ENCODE measurements at places on chromosomes 4 and X.

DNA sequence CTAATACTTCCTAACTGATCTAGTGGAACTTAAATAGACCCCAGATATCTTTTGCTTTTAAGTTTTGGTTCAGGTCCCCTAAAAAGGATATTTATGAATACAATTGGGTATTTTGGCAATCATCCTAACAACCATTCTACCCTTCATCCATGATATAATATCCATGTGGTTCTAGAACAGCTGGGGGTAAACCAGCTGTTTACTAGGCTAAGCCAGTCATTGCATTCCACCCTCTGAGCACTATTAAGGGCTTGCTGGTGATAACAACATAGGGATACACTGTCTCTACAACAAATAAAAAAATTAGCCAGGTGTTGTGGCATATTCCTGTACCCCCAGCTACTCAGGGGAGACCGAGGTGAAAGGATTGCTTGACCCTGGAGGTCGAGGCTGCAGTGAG, 54.8 kb upstream of the MAPK10 start:
- DNase-seq = no peak

GRCh38 chrX:10739426-10739825, 119.0 kb upstream of the MID1 start:
- DNase-seq = no peak

GRCh38 chr4:25030277-25031076, at the start of gene LGI2:
TSS of gene LGI2 (minus strand) at chr4:25030946. CDS start at chr4:25030693, 253 bp downstream.
- DNase-seq = no peak

- DNase-seq = no peak
These were observed 481.5 kb downstream of the PACRGL start for GRCh38 chr4:21181716-21182115.

- DNase-seq = no peak
These were observed 14.4 kb upstream of the NMU start for GRCh38 chr4:55650483-55650882.

DNA sequence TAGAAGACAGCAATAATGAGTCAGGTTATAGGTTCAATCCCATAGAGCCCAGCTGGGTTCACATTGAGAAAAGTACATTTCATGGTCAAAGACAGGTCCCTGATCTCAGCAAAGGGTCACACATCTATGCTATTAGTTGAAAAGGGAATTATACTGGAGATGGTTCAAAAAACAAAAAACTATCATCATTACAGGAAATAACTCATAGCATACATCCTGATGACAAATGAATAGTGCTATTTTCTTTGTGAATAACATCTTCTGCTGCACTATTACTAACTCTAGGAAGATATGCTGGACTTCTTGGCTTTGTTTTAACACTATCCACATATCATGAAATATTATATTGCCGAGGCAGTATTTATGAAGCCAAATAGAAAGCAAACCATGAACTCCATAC, 202.5 kb upstream of the MAB21L2 start:
- no peak for DNase-seq

- peak; percentile 99 for DNase-seq
These were observed 290.6 kb upstream of the BOD1L1 start for GRCh38 chr4:13918110-13918509.
